ENCODE measurements at places on chromosomes 6 and 20.

- DNase-seq = no peak
These were observed 26.5 kb downstream of the ZNF292 start for GRCh38 chr6:87181903-87182302.

DNA sequence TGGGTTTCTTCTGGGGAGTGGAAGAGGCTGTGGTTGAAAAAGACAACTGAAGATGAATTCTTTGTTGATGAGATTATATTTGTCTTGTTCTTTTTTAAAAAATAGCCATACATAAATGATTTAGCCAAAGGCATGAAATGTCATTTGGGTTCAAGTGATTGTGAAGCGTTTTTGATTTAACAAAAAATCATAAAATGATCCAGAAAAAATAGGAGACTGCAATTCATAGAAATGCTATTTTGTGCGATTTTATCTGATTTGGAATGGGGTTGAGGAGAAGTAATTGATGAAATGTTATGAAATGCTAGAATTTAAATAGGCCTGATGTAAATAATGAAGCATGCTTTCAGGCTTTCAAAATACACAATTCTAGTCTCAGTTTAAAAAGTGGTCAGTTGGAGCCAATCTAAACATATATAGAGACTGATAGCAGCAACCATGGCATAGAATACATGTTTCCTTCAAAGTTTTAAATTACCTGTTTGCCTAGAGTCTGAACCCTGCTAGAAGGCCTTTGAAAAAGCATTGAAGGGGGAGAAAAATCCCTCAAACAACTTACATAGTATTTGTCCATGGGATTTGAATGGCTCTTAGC is 21.8 kb downstream of the PFDN4 start:
- DNase-seq = no peak

DNA sequence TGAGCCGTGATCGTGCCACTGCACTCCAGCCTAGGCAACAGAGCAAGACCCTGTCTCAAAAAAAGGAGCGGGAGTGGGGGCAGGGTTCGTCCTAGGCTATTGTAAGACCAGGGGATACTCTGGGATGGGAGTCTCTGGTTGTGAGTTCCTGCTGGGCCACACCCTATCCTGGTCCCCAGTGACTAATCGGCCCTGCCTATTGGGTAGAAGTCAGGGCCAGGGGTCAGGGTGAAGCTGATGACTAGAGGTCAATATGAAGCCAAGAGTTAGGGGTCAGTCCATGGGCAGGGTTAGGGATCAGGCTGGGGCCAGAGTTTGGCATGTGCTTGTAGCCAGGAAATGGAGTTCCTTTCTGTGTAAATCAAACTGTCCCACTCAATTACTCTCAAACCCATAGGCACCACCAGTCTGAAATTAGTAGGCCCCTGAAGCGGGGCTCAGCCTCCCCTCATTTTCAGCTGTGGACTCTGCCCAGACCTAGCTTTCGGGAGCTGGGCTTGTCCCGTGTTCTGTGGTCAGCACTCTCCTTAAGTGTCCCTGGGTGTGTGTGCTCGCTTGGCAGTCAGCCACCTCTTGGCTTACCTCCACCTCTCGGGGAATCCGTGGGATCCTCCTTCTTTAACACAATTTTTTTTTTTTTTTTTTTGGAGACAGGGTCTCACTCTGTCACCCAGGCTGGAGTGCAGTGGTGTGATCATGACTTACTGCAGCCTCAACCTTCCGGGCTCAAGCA is 1.8 kb downstream of the HSPA12B start:
- no peak for DNase-seq

DNA sequence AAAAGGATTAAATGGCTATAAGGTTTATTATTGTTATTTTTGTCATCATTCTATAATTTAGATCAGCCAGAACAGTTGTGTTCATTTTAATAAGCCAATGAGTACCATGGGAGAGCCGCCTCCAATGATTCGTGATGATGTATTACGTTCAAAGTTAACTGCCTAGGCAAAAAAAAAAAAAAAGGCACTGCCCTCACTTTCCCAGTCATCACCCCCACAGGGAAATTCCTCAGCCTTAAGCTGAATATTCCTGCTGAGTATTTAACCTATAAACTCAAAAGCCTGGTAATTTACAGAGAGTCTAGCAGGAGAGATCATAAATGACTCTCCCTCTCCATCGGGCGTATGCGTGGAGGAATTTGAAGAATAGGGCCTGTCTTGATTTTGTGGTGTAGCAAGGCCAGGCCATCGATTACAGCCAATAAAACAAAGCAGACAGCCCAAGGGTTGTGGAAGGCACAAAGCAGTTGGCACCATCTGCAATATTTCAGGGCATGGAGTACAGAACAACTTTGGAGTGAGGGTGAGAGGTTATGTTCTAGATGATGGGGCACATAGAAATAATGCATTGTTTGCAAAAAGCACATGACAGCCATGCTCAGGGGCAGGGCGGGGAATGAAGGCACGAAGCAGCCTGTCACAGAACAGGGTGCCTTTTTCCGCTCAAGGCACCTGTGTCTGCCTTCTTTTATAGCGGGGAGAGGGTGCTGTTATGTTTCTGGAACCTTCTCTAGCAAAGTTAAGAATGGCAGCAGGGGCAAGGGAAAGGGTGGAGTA is 138.2 kb upstream of the DTNBP1 start:
- no peak for DNase-seq

Measured in NCI-H748 treated with DMSO at 0.1 percent for 48 hours (cell line).